ENCODE measurements at places on chromosomes 5 and 9.

DNA sequence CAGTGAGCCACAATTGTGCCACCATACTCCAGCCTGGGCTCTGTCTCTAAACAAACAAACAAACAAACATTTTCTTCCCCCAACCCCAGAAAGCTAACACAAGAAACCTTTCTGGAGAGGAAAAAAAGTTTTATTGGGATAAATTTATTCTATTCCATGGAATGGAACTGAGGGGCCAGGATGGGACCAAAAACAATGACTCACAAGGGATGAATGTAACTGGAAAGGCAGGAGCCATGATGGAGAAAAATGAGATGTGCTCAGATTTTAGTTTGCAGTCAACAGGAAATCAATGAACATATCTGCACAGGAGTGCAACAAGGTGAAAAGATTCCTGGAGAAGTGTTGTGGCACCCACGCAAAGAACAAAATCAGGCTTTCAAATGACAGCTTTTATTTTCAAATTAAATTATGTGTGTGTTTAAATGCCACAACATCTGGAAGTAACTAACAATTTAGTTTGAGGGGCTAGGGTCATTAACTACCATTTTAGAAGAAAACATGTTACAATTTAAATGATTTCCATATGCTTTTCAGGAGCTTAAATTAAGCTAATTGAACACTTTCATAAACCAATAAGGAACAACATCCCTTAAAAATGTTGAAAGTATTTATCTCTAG is 208.6 kb downstream of the TSSK1B start:
- no peak for DNase-seq

DNA sequence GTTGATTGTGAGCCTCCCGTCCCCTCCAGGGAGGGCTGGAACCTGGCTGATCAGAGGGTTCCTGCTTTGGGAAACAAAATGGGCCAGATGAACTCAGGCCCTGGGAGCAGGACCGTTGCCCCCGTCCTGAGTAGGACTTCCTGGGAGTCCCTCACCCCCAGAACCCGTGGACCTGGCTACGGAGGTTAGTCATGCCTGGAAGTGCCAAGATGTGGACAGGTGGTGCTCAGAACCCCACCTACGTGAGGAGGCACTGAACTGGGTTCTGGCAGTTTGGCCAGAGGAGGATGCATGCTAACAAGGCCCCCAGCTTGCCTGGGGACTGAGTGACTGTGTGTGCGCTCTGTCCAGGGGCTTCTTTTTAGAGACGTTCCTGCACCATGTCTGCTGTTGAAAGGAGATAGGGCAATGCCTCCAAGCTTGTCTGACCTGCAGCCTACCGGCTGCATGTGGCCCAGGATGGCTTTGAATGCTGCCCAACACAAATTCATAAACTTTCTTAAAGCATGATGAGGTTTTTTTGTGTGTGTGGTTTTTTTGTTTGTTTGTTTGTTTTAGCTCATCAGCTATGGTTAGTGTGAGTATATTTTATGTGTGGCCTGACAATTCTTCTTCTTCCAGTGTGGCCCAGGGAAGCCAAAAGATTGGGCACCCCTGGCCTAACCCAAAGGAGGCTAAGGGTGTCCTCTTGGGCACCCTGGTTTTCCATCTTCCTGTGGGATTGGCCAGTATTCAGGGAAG is 1.8 kb upstream of the DAB2IP start:
- no peak for DNase-seq

DNA sequence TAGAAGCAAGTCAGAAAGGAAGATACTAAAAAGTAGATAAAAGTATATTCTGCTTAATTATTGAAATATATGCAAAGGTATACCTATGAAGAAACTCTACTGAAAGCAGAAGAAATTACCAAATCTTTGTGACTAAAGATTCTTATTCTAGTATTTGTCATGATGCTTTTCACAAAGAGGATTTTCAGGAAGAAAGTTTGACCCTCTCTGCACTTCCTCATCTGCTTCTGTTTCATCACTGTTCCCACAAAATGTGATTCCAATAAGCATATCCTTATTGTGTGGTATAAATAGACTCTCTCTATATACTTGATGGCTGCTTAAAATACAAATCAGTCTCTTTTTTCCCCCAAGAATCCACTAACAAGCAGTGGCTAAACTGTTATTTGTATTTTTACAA is 2139.6 kb upstream of the ACO1 start:
- DNase-seq = no peak

GRCh38 chr5:18752317-18752716 is 1118.1 kb downstream of the TAF11L14 start:
- DNase-seq = no peak

- DNase-seq = no peak
These were observed 457.9 kb downstream of the ZSWIM6 start for GRCh38 chr5:61790007-61790406.

- no peak for DNase-seq
These were observed 109.8 kb downstream of the HMHB1 start for GRCh38 chr5:143921525-143922311.

DNA sequence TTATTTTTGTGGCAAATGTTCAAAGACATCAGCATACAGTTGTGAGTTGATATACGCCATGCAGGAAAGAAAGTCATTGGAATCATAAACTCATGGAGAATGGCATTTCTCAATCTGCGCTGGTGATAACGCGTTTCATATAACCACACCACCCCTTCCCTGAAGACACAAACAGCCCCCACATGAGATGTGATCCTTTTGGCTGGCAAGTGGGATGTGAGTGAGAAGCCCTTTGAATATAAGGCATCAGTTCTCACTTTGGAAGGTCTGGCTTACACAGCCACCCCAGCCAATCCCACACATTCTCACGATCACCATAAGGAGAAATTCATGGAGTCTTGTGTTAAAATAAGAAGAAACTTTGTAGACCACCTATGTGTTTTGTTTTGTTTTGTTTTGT is 725.0 kb downstream of the PRELID2 start:
- DNase-seq = no peak

DNA sequence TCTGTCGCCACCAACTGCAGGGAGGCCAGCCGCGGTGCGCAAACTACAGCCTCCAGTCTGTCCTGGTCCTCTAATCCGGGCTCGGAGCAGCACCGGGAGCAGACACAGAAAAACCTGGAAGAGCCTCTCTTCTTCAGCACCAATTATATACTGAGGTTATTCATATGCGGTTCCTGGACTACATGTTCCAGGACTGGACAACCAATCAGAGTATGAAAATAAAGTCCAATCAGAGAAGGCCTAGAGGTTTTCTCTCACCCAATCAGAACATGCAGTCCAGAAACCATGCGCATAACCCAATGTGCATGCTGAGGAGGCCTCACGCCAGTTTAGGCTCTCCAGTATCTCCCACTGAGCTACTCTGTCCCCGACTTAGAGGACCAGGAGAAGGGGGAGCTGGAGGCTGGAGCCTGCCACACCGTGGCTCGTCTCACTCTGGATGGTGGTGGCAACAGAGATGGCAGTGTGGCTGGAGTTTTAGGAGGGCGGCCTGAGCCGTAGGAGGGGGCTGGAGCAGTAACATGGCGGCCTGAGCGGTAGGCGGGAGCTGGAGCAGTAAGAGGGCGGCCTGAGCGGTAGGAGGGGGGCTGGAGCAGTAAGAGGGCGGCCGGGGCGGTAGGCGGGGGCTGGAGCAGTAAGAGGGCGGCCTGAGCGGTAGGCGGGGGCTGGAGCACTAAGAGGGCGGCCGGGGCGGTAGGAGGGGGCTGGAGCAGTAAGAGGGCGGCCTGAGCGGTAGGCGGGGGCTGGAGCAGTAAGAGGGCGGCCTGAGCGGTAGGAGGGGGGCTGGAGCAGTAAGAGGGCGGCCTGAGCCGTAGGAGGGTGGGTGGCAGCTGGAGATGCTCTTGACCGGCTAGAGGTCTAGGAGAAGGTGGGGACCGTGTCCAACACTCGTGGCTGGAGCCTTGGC is 20.4 kb upstream of the TRIM52 start:
- no peak for DNase-seq

DNA sequence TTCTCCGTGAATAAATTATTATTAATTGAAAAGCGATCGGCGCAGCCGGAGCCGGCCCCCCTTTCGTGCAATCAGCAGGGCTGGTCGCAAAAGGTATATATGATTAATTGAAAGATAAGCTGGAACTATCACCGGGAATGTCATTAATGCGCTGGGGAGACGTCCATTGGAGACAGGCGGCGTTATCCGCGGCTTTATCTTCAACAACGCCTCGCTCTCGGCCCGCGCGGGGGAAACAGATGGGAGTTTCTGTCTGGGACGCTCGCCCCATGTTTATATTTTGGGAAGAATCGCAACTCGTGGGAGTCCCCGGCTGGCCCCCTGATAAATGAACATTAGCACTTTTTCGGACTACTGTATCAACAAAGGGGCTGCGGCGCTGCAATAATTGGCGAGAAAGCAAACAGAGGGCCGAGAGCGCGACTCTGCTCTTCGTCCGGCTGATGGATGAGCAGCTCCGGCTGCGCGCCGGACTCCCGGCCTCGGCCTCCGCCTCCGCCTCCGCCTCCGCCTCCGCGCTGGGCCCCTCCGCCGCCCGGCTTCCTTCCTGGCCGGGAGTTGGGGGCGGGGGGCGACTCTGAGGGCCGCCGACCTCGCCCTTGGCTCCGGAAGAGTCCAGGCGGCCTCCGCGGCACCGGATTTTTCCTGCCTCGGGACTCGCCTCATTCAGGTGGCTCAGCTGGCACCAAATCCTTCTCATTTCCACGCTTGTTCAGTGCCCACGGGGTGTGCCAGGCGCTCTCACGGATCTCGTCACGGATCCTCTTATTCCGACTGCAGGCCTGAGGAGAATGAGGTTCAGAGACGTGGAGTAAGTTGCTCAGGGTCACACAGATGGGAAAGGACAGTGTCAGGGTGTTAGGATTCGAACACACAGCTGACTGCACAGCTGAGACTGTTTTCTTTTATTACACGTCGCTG is 3.6 kb upstream of the NKX2-5 start:
- DNase-seq = no peak

DNA sequence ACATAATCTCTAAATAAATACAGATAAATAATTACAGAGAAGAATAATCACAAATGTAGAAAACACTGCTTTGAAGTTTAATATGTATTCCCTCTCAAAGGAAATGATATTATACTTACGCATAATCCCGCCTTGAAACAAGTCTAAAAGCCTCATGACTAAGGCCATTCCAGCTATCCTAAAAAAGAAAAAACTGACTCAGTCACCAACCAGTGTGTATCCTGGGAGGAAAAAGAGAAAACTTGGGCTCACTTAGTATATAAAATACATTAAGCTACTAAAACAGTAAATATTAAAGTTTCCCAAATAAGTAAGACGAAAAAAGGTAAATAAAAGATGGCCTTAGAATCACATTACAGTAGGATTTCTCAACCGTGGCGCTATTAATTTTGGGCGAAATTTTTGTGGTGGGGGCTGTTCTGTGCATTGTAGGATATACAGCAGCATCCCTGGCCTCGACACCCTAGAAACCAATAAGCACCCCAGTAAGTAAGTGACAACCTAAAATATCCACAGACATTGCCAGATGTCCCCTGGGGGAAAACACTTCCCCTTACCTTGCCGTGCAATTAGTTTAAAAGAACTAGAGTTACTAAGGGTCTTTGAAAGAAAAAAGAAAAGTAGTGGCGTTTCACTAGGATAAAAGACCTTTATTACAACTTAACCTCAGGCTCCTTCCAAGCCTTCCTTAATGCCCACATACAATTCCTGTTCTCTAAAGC is 1.1 kb downstream of the HSPA9 start:
- DNase-seq = no peak

DNA sequence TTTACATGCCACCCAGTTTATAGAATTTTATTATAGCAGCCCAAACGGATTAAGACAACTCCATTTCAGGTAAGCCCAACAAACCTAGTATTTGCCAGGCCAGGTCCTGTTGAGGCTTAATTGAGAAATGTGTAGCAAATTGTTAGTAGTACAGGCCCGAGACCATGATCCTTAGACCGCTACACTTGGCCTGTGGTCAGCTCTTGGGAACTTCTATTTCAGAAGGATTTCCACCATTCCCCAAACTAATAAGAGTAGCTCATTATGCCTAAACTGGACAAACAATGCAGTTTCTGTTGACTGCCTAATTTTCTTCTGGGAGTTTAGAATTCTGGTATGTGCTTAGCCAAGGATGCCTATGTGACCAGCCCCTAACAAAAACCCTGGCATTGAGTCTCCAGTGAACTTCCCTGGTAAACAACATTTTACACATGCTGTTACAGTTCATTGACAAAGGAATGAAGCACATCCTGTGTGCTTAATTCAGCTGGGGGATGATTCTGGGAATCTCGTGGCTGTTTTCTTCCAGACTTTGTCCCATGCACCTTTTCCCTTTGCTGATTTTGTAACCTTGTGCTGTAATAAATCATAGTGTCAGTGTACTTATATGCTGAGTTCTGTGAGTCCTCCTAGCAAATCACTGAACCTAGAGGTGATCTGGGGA is 5.6 kb upstream of the GPX3 start:
- DNase-seq = no peak
